Activated gamma-delta T cell treated with Interleukin-2 at 50 U/mL for 16 hours (primary cell): ENCODE measurements at places on chromosomes 4 and X.

- DNase-seq: peak; percentile 20
Observed at GRCh38 chr4:110197529-110198042, 829 bp downstream of the ELOVL6 start.

GRCh38 chrX:69313617-69314290 is 148.5 kb upstream of the PJA1 start:
- DNase-seq: no peak

DNA sequence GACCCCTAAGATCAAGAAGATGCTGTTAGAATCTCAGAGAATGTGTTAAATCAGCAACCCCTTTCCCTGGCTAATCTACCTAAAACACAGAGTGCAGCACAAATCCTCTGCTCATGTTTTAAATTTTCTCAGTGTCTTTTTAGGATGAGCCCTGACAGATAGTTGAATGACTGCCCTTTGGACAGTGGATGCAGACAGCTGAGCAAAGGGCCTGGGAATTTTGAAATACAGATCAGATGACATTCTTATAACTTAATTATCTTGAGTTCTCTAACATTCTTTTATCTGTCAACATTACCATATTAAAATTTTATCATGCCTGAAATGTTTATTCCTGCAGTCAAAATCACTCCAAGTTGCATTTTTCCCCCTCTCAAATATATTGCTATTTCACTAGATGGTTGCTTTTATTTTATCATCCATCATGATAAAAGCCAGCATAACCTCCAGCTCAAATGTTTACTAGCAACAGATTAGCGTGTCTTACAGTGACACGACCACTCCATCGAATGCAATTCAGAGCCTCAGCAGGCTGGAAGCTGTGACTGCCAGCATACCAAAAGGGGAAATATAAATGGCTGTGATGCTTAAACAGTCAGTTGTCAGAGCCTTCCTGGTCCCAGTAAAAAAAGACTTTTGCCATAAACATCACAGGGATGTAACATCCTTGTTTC is 22.8 kb upstream of the ARHGAP24 start:
- DNase-seq: no peak

GRCh38 chrX:41518841-41519220 is 71.7 kb downstream of the NYX start:
- no peak for DNase-seq

- DNase-seq: no peak
Observed at GRCh38 chr4:26590639-26591038, 6.8 kb downstream of the TBC1D19 start.

- DNase-seq: no peak
Observed at GRCh38 chr4:110503270-110504083, 27.5 kb downstream of the ENPEP start.

- DNase-seq: peak; percentile 76
Observed at GRCh38 chr4:36351082-36351666, 69.8 kb downstream of the DTHD1 start.
